ENCODE measurements at places on chromosomes 4 and X. TPM values are rescaled to one million over a fixed set of nuclear protein-coding genes. Genes with fewer than 3 reads are reported as not detected.

RIPPLY1 gene
- not detected for total RNA-seq

TRIM60 gene
- total RNA-seq, result not detected

ERAS gene
- total RNA-seq, result 0.15 TPM

XPNPEP2 gene
- total RNA-seq, result not detected

NXF2 gene
- total RNA-seq, result not detected

LEF1 gene
- total RNA-seq, result not detected

TTC29 gene
- total RNA-seq, result not detected

RBMXL3 gene
- not detected for total RNA-seq

SYTL4 gene
- 2.3 TPM for total RNA-seq

ARHGAP6 gene
- total RNA-seq, result 0.11 TPM

RAP1GDS1 gene
- 22.4 TPM for total RNA-seq

BRS3 gene
- total RNA-seq, result not detected

POU3F4 gene
- not detected for total RNA-seq

NAP1L3 gene
- 0.37 TPM for total RNA-seq

CLNK gene
- total RNA-seq, result not detected

CT45A10 gene
- total RNA-seq, result 0.51 TPM

PDE6B gene
- not detected for total RNA-seq

ARMCX2 gene
- not detected for total RNA-seq

IGFBP7 gene
- 188 TPM for total RNA-seq

SSX2 gene
- total RNA-seq, result not detected

SYNPO2 gene
- 1.3 TPM for total RNA-seq

GPM6B gene
- total RNA-seq, result 0.38 TPM

TMSB15A gene
- total RNA-seq, result 0.69 TPM

FMR1 gene
- 25.8 TPM for total RNA-seq

DMRTC1B gene
- total RNA-seq, result not detected

DNASE1L1 gene
- 24.9 TPM for total RNA-seq

SMARCA1 gene
- total RNA-seq, result 57.1 TPM

KIF4A gene
- total RNA-seq, result 29.9 TPM

SMIM10 gene
- not detected for total RNA-seq

METAP1 gene
- total RNA-seq, result 48.6 TPM

CLGN gene
- total RNA-seq, result 5.4 TPM

ODAPH gene
- total RNA-seq, result not detected

RASGEF1B gene
- 0.05 TPM for total RNA-seq

SASH3 gene
- total RNA-seq, result not detected

MAGEA8 gene
- total RNA-seq, result not detected

RASL11B gene
- total RNA-seq, result 0.13 TPM

ADGRG2 gene
- total RNA-seq, result 8.7 TPM

ARAF gene
- 57.8 TPM for total RNA-seq

GPC4 gene
- 0.02 TPM for total RNA-seq
